Stimulated activated CD4-positive, alpha-beta T cell treated with anti-CD3 and anti-CD28 coated beads, Interleukin-1b, Interleukin-23, amount 100 ng/mL, for 1 hour (primary cell): ENCODE measurements at places on chromosomes 13 and 19.

DNA sequence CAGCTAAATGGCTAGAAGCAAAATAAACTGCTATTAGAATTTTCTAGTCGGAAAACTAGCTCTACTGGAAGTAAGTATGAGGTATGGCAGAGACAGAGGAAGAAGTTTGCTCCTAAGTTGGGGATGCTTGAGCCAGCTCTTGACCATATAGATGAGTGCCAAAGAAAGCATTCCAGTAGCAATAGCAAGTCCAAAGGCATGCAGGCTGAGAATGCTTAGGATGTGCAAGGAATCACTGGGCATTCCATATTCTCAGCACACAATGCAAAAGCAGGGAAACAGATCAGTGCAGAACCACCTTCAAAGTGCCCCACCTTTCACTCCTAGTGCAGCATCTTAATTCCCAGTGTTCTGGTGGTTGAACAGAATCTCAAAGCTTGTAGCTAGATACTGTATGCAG lies 32.9 kb downstream of the SERTM1 start:
- DNase-seq = no peak

DNA sequence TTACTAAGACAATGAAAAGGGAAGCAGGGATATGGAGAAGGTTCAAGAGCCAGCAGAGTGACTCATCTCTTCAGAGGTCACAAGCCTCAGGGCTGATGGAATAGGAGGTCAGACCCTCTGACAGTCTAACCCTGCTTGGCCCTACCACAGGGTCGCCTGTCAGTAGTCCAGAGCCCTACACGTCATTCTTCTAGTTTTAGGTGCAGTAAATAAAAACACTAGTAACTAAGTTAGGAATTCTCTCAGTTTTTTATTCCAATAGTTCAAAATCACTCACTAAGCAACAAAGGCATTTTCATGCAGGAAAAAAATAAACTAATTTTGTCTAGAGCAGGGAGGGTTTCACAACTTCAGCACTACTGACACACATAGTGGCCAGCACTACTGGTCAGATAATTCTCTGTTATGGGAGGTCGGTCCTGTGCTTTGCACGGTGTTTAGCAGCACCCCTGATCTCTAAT lies 27.2 kb downstream of the FOXO1 start:
- no peak for DNase-seq

DNA sequence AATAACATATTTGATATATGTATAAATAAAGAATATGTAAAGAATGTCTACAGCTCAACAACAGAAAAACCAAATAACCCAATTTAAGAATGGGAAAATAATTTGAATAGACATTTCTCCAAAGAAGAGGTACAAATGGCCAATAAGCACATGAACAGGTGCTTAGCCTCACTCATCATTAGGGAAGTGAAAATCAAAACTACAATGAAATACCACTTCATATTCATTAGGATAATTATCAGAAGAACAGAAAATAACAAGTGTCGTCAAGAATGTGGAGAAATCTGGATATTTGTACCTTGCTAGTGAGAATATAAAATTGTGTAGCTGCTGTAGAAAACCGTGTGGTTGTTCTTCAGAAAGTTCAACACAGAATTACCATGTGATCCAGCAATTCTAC lies 8.4 kb upstream of the SUPT20H start:
- no peak for DNase-seq

DNA sequence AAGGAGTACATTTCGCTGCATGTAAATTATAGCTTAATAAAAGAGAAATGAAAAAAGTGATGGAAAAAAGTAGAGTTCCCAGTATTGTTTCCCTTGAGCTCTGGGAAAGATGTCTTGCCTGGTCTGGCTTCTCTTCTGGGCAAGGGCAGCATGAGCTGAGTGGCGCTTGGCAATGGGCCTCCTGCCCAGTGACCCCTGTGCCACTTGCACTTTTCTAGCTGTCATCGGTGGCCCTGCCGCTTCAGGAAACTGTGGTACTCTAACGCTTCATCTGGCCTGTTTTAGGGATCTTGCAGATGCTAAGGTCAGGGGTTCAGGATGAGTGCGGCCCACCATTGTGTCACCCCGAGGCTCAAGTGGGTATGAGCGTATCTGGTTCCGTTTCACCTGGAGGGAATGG lies 161.4 kb downstream of the MTUS2 start:
- no peak for DNase-seq

DNA sequence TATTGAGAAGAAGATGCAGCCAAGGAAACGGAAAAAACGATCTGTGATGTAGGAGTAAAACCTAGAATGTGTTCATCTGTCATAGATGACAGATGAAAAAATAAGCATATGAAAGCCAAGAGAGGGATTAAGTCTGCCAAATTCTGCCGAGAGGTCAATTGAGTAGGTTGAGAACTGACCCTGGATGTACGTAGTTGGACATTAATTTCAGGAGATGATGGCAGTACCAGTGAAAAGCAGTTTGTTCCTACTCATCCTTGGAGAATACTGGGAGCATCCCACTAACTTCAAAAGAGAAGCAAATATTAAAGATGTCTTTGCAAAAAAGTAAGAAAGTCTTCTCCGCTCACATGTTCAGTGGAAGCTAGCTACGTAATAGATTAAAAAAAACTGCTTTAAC lies 11.8 kb upstream of the FGF9 start:
- DNase-seq = no peak

DNA sequence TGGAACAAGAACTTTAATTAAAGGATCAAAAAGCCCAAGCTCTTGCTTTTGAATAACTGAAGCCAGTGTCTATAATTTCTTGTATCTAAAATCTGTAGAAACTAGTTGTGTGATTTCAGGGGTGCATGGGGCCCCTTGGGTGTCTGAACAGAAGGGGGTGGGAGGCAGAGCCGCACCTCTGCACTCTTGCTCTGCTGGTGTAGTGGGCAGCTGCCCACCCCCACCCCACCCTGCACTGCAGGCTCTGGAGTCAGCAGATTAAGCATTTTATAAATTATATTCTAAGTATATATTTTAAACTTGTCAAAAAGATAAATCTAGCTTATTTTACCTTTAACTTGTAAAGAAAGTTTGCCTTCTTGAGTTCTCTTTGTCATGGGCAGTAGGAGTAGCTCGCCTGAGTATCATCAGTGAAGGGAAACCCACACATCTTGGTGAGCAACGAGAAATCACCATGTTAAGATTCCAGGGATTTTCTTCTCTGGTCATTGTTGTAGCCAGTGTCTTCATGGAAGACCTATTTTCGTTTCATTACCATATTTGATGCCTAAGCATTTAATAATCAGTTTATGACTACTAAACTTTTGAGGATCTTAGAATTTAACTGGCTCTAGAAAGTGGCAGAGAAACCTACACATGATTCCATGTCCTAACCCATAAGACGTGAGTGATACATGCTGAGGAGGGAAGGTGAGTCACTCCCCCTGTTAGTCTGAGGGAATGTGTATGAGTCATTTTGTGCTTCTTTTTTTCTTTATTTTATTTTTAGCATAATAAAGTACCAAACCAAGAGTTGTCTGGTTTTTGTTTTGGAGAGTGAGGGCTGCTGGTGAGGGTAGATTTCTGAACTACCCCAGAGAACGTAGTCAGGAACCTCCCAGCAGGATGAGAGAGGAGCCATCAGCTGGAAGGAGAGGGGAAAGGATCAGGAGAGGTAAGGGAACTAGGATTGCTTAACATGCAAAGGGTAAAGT lies 7.7 kb downstream of the UBE2L5 start:
- DNase-seq = no peak

- no peak for DNase-seq
These were observed 13.5 kb upstream of the EBI3 start for GRCh38 chr19:4215807-4216206.

- DNase-seq = no peak
These were observed 5.5 kb downstream of the MAST3 start for GRCh38 chr19:18102916-18103542.

DNA sequence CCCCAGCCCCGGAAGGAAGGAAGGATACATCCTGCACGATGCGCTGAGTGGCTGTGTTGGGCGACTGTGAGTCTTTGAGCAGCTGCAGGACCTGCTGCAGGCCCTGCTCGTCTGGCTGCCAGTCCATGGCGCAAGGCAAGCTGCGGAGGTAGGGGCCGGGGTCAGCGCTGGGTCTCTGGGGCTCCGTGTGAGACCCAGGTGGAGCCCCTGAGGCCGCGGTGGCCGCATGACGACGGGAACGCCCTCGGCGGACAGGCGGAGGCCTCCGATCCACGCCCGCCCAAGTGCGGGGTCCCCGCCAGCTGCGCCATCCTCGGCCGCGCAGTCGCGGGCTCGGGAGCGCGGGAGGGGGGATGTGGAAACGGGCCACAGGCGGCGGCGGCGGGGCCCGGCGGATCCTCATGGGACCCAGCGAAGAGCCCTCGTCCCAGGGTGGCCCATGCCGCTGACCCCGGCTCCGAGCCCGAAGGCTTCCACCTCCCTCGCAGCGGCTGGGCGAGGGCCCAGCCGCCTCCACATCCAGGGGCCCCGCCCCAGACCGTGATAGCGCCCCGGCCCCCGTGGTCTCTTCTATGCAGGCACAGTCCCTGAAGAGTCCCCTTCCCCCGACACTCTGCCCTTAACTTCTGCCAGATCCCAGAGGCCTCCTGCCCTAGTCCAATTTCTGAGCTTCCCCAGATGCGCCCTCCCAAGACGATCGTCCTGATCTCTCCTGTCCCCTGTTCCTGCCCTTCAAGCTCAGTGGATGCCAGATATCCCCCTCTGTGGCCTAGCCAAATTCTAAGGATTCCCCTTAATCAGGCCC lies 2.7 kb downstream of the TNPO2 start:
- no peak for DNase-seq

DNA sequence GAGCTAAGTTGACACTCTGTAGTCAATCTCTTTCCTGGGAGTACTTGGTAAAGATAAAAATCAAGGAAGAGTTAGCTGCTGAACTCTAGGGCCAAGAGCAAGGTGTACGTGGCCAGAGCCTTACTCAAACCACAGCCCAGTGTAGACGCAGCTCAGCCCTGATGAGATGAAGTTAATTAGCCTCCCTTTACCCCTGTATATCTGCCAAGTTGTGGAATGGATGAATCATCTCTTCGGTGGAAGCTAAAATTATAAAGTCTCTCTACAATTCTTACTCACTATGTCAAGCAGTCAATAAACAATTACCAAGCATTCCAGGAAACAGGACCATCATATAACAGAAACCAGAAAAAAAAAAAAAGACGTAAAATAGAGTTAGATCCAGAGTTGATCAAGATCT lies 146.9 kb upstream of the UFM1 start:
- no peak for DNase-seq

- DNase-seq = no peak
These were observed 87.8 kb downstream of the FNDC3A start for GRCh38 chr13:49063497-49063896.

- DNase-seq = peak; percentile 35
These were observed 15.3 kb downstream of the IZUMO2 start for GRCh38 chr19:50147462-50148423.
